ENCODE measurements at places on chromosomes 7 and 10.

DNA sequence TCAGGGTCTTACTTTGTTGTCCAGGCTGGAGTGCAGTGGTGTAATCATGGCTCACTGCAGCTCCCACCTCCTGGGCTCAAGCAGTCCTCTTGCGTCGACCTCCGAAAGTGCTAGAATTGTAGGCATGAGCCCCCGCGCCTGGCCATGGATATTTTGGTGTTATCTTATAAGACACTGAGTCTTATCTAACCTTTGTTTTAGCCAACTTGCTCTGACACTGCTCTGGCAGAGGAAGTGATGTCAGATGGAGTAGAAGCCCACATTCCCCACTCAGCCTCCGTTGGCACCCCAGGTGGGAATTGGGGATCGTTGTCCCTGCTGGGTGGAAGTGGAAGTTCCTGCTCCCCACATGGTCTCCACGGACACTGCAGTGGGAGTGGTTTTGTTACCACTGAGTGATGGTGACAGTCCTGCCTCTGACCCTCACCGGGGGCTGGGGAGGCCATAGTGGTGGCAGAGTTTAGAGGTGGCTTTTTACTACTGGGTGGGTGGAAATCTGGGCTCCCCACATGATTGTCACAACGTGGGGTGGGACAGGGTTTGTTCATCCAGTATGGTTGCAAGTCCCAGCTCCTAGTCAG lies 98.9 kb downstream of the ANKRD61 start:
- no peak for DNase-seq

- DNase-seq: peak; percentile 14
Observed at GRCh38 chr10:51001587-51001986, 72.7 kb upstream of the PRKG1 start.

DNA sequence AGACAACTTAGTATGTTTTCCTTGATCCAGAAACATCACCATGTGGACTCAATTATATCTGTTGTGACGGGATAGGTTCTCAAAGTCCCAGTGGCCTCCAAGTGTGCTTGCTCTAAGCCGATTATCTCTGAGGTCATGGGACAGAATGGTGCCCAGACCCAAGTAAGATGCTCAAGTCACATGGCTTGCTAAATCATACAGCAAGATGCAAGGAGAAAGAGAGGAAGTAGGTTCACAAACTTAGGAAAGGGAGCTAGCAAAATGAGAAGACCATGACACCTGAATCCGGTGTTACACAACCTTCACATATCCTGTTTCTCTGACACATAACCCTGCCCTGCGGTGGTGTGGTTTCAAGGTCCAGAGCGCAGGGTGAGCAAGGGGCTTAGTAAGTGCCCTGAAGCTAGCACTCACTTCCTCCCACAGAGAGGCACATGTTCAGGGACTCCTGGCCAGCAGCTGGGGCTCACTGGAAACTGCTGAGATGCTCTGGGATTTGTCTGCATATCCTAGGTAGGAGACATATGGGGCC lies 590.9 kb upstream of the ANKRD30A start:
- DNase-seq: peak; percentile 18

DNA sequence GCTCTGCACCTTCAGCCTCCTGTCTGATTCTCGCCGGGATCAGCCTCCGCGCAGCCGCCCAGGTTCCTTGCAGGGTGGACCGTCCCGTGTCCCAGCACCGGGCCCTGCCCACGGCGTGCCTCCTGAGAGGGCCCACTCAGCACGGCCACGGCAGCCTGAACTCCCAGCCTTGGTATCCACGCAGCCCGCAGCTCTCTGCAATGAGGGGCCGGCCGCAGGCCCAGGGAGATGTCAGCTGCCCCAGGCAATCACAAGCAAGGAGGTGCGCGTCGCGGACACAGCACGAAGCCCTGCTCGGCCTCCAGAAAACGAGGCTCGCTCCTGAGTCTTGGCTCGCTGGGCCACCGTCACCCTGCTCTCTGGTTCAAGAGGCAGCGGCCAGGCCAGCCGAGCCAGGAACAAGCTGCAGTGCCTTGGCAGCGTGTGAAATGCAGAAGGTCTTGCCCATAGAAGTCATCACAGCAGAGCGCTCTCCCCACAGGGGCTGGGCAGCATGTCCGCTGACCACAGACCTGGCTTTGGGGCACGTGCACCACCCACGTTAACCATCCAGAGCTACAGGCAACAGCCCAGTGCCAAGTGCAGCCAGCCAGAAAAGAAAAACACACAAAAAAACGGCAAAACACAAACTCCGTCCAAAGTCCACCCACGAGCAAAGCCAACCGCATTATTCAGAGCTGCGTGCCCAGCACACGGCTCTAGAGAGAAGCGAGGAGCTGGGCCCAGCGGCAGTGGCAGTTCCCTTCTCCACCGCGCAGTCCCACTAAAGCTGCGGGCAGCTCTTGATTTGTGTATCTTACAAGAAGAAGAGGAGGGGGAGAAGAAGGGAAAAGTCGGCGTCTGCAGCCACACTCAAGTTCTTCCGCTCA lies 13.9 kb downstream of the GPER1 start:
- no peak for DNase-seq

DNA sequence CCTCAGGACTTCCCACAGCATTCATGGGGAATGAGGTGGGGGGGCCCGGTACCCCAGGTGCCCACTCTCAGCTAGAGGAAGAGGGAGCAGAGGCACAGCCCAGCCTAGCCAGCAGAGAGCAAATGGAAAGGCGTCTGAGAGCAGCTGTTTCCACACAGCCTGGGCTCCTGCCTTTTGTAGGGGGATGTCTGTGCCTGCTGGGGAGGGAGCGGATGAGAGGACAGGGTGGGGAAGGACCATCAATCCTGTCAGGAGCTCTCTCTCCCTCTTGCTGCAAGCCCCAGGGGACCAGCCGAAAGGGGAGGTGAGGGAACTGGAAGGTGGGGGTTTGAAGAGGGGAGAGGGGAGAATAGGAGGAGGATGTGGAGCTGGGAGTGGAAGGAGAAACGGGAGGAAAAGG lies at the start of gene PKD2L1:
PKD2L1 (minus strand) TSS at position 150 of the 400 bp plus-strand sequence; CDS start at position 25, 125 bp downstream.
- DNase-seq: no peak

- no peak for DNase-seq
Observed at GRCh38 chr7:102008535-102009262, 191.3 kb downstream of the CUX1 start.

DNA sequence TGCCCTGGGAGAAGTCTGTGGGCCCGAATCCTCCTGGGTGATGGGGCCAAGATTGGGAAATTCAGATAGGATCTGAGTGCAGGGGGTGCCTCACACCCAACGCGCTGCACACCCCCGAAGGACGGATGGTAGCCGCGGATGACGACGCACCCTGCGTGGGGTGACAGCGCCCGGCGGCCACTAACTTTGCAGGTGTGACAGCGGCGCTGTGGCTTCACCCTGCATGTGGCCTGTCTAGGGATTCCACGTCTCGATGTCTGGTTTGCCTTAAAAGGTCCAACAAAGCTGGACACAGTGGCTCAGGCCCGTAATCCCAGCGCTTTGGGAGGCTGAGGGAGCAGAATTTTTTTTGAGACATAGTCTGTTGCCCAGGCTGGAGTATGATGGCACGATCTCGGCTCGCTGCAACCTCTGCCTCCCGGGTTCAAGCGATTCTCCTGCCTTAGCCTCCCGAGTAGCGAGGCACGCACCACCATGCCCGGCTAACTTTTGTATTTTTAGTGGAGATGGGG lies 18.6 kb downstream of the ADAP1 start:
- DNase-seq: no peak

DNA sequence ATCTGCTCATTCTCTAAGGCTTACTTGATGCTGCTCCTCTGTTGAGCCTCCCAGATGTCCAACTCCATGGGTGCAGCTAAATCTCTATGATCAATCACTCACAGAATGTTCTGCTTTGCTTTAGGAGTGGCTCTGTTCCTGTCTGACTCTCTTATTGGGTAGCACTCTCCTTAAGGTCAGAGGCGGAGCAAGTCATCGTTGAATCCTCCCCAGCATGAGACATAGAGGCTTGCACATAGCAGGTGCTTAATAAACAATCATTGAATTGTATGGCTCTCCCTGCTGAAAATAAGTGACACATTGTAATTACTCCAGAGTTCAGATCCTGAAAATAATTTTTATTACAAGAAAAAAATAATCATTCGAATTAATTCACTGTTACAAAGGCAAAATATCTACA lies 69.7 kb downstream of the NPS start:
- no peak for DNase-seq

- DNase-seq: no peak
Observed at GRCh38 chr7:40500219-40500618, 365.4 kb downstream of the SUGCT start.

DNA sequence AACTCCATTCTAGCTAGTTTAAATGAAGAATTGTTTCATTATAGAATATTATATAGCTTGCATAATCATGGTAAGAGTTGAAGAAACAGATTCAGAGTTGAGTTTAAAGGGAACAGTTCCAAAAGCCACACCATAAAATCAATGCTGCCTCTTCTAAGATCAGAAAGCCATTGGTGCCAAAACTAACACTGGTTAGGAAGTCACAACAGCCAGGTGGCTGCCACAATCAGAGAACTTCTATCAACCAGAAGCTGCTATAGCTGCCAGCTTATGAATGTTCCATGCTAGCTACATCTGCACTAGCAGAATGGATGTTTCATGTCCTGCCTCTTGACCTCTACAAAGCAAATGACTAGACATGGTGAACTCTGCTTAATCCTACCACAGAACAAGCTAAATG lies 583.1 kb upstream of the LRRN3 start:
- DNase-seq: no peak

DNA sequence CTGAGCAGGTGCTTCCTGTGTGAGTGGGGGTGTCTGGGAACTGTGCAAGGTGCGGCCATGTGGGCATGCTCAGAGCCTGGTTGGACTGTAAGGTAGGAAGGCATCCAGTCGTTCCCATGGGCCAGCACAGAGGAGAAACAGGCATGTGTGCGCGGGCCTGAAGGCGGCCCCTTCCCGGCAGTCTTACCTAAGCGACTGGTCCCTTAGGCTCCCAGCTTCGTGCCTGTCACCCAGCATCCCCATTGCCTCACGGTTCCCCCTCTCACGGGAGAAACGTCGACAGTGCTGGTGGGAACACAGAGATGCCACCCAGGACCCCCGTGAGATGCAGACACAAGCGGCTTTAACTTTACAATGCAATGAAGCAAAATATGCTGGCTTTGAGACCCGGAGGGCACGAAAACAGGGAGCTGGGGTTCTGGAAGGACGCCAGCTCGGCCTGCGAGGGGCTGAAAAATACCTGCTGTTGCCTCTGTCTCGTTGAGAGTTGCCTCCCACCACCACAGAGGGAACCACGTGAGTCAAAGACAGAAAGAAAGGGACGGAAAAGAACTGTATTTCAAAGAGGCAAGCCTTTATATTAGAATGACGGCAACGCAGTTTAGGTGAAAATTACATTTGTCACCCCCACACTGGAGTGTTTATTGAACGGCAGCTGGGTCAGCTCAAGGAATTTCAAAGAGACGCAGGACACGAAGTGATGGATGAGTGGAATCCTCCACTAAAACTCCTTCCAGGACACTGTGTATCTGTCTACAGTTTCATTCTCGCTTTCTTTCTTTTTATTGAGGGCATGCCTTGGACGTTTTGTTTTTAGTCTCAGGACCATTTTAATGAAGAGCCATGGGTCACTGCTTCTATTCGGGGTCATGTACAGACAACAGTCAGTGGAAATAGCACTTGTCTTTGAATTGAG lies 128.4 kb downstream of the DNAJB6 start:
- DNase-seq: no peak

GRCh38 chr7:102433219-102434038 lies at the start of gene ORAI2:
Gene ORAI2 (plus strand): TSS chr7:102433575. CDS start chr7:102438957, 5,382 bp downstream.
- DNase-seq: peak; percentile 93

DNA sequence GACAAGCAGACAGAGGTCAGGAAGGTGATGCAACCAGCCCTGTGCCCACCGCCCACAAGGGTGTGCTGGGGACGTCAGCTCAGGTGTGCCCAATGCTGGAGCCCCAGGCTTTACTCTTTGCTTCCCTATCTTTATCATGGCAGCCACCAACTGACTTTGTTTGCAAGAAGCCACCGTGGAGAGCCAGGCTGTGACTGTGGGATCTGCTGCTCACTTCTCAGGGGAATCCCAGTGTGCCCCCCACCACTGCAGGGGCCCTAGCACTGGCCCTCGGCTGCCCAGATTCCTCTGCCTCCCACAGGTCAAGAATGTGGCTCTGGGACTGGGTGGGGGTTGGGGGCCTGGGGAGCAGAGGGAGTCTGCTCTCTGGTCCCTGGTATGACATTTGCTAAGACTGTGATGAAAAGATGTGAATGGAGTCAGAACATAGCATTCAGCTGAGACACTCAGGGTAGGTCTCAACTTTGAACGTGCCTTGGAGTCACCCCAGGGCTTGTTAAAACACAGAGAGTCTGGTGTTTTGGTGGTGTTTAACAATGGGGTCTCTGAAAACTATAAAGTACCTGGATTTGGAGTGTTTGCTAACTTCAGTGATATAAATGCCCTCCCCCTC lies 47.3 kb downstream of the ARHGAP22 start:
- DNase-seq: no peak

GRCh38 chr10:100522945-100523344 lies 3.3 kb upstream of the SEC31B start:
- DNase-seq: no peak

GRCh38 chr10:127932521-127933270 lies 25.8 kb downstream of the PTPRE start:
- DNase-seq: no peak

DNA sequence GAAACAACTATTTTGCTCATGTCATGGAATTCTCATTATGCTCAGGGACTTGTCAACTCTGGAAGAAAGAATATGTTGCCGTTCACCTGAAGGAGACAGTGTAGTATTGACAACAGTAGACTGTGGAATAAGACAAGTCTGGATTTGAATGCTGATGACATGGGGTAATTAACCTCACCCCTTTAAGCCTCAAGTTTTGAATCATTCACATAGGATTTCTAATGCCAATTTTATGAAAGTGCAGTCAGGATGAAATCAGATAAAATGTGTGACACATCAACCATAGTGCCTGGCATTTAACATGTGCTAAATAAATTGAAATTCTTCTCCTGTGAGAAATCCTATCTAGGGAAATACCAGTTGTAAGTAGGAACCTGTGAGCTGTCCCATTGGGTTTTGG lies 305.8 kb downstream of the KIF20B start:
- DNase-seq: no peak

- DNase-seq: no peak
Observed at GRCh38 chr7:69049326-69049725, 548.9 kb upstream of the AUTS2 start.

DNA sequence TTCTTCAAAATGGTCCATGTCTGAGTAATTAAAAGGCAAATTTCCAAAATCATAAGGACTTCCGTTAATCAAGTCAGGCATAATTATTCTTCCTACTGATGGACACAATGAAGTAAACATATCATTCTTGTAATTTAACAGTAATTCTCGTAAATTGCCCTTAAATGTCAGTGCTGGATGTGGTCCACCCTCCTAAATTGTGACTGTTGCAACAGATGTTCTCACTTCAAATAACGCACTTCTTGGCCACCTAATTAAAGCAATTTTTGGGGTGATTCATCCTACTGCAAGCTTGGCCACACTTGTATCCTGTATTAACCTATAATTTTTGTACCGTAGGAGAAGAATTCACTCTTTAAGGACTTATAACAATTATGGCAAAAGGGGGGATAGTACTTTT lies 1.9 kb downstream of the COL1A2 start:
- no peak for DNase-seq

DNA sequence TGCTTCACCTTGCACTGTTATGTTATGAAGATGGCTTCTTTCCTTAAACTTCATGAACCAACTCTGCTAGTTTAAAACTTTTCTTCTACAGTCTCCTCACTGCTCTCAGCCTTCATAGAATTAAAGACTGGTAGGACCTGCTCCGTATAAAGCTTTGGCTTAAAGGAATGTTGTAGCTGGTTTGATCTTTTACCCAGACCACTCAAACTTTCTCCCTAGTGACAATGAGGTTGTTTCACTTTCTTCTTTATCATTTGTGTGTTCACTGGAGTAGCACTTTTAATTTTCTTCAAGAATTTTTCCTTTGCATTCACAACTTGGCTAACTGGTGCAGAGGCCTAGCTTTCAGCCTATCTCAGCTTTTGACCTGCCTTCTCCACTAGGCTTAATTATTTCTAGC lies 316.4 kb upstream of the RNF32 start:
- DNase-seq: no peak
